Mesendoderm (in vitro differentiated cells): ENCODE measurements at places on chromosomes 16 and 17.

- no peak for DNase-seq
These were observed 4.6 kb upstream of the ALDOA start for GRCh38 chr16:30060836-30061554.

DNA sequence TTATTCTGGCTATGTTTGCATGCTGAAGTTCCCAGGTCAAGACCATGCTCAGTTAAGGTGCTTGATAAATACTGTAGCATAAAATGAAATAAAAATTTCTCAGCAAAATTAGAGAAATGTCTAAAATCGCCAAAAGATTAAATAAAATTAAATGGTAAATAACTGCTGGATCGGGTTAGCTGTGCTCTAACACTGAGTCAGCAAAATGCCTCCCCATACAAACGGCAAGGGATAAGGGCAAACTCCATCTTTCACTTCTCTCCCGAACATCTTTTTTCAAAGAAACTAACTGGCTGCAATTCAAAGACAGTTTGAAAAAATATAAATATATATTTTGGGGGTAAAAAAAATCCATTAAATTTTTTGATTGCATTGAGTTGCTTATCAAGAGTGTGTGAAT is 162.2 kb upstream of the ZFHX3 start:
- no peak for DNase-seq

DNA sequence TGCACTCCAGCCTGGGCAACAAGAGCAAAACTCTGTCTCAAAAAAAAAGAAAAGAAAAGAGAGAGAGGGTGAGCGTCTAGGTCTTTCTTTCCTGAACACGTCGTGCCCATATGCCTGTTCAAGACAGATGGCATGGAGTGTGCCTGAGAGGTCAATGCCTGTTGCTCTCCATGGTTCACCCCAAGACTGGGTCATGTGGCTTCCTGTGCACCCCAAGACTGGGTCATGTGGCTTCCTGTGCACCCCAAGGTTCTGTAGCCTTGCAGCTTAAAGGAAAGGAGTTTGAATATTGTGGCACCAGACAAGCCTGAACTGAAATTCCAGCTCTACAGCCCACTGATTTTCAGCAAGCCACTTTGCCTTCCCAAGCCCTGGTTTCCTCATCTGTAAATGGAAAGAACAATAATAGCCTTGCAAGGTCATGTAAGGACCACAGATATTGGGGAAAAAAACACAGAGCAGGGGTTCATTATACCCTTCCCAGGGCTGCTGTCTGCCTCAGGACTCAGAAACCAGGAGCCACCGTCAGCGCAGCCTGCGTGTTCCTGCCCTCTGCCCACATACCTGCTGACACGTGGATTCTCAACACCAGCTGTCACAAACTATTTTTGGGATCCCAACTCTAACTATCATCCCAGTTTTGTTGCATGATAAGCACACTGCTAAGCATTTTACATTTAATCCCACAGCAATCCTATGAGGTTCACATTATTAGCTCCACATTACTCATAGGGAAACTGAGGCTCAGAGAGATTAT is 18.0 kb upstream of the NAGS start:
- DNase-seq: no peak

- no peak for DNase-seq
These were observed 2.3 kb downstream of the CMIP start for GRCh38 chr16:81446907-81447268.

DNA sequence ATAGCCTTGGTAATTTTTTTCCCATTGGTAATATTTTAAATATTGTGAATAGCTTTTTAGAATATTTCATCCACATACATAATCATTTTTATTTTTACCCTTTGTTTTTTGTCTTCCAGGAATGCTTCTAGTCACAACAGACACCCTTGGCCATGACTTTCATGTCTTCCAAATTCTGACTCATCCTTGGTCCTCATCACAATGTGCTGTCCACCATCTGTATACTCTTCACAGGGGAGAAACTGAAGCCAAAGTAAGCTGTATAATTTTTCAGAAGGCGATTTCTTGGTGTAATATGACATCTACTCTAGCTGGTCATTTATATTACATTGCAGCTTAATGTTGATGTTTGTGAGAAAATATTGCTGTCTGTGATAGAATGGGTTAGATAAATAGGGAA is 269.4 kb downstream of the BCAS3 start:
- no peak for DNase-seq

- DNase-seq: no peak
These were observed 11.9 kb downstream of the MSI2 start for GRCh38 chr17:57268181-57268580.

DNA sequence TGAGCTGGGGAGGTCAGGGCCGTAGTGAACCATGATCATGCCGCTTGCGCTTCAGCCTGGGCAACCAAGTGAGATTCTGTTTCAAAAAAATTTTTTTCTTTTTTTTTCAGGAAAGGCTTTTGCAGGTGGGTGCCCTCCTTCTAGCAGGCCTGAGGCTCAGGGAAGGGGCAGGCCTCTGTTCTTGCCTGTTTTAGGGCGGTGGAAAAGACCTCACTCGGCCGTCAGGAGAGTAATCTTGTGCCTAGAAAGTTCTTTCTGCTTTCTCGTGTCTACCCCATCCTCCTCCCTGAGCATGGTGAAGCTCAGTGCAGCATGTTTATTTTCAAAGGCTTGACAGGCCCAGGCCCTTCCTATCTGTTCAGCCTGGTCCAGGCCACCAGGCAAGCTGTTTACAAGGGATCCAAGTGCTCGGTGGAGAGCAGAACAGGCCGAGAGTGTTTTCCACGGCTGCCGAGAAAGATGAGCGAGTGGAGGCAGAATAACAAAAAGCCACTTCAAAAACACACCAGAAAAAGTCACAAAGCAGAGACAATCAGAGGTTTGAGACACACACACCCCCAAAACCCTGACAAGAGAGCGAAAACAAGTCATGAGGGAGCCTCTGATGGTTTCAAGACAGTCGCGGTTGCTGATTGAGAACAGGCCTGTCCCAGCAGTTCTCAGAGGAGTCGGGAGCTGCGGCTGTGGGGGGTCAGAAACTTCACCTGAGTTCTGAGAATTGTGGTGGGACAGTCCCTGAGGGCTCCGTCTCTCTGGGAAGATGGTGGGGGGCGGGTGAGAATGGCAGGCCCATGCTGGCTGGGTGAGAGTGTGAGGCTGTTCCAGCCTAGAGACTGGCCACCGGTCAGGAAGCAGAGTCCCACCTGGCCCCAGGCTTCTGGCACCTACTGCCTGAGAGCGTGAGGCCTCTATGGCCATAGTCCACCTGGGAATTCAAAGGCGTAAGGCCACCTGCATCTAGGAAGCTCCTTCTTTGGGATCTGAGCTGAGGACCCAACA is 37.5 kb upstream of the CCR7 start:
- no peak for DNase-seq

- DNase-seq: no peak
These were observed 28.4 kb upstream of the ICAM2 start for GRCh38 chr17:64048805-64049204.
